ENCODE measurements at places on chromosomes 16 and 17.

DNA sequence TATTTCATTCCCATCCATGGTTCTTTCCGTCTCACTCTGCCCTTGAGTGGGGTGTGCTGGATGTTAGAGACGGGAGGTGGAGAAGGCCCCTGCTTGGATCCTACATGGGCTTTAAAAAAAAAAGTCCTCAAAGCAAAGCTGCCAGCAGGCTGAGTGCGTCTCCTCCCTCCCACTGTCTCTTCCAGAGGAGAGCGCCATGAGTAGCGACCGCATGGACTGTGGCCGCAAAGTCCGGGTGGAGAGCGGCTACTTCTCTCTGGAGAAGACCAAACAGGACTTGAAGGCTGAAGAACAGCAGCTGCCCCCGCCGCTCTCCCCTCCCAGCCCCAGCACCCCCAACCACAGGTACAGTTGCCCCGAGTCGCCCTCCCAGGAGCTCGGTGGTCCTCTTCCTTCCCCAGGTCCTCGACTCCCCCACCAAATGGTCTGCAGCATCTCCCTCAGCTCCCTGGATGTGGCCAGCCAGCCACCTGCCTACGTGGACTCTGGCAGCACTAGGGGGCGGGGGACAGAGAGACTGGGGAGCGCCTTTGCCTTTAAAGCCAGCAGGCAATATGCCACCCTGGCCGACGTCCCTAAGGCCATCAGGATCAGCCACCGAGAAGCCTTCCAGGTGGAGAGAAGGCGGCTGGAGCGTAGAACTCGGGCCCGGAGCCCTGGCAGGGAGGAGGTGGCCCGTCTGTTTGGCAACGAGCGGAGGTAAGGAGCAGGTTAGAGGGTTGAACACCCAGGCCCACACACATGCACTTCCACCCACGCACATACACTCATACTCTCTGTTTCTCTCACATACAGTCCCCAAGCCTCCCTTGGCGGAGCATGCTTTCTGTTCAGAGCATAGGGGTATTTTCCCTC lies 68.2 kb downstream of the PLD6 start:
- DNase-seq, result no peak

DNA sequence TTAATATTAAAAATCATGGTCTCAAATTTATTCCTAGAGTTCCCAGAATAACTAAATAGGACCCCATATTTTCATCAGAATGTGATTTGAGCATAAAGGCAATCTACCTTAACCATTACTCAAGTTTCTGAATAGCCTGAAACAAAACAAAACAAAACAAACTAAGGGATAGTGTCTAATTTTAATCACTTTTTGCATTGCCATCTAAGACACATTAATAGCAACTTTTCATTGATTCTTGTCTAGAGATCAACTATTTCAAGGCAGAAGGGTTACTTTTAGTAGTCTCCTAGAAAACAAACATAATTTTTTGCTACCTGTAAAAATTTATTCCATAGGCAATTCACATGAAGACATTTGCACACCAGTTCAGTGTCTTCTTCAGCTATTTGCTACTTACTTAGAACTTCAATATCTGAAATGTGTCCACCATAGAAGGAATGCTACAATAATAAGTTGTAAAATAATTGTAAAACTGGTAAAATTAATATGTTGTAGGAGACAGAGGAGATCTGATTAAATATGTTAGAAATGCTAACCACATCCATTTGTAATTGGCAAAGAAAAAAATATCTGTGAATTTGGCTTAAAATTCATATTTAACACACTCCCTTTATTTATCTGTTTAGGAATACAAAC lies 94.7 kb downstream of the SKAP1 start:
- no peak for DNase-seq

GRCh38 chr16:11198828-11199227 lies 57.2 kb downstream of the SOCS1 start:
- no peak for DNase-seq

DNA sequence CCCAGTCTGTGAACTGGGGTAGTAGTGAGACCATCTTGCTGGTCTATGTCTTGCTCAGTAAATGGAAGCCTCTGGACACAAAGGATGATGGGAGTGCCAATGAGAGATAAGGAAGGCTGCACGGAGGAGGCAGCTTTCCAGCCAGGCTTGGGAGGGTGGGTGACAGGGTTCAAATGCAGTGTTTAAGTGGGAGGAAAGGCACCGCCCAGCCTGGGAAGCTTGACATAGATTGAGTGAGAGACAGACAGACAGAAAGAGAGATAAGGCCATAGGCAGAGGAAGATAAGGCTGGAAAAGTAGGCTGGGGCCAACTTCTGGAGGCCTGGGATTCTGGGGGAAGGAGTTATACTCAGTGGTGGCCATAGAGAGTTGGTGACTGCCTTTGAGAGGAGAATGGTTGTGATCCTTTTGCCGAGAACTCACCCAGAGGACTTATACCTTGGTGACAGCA lies 7.2 kb upstream of the COL1A1 start:
- no peak for DNase-seq

GRCh38 chr16:85138073-85138824 lies 26.0 kb upstream of the CIBAR2 start:
- no peak for DNase-seq

GRCh38 chr16:81936209-81937000 lies 74.9 kb downstream of the SDR42E1 start:
- no peak for DNase-seq

Data from natural killer cell (primary cell).